Activated naive CD4-positive, alpha-beta T cell treated with Interleukin-2 at 50 U/mL for 16 hours (primary cell): ENCODE measurements at places on chromosomes 1 and 21.

DNA sequence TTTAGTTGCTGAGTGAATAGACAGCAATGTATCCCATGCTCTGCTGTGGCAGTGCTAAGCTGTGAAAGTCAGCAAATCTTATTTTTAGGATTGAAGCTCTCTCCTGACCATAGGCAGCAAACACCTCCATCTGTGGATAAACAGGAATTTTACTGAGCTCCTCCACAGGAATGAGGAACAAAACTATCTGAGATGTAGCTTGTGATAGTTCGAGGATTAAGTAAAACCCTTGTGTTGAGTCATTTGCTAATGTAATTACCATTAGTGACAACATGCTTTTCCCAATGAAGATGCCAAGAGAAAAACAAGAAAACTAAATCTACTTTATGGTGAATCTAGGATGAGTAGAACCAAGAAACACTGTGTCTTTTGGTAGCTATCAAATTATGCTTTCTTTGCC, 122.7 kb downstream of the CLEC20A start:
- DNase-seq, result no peak

DNA sequence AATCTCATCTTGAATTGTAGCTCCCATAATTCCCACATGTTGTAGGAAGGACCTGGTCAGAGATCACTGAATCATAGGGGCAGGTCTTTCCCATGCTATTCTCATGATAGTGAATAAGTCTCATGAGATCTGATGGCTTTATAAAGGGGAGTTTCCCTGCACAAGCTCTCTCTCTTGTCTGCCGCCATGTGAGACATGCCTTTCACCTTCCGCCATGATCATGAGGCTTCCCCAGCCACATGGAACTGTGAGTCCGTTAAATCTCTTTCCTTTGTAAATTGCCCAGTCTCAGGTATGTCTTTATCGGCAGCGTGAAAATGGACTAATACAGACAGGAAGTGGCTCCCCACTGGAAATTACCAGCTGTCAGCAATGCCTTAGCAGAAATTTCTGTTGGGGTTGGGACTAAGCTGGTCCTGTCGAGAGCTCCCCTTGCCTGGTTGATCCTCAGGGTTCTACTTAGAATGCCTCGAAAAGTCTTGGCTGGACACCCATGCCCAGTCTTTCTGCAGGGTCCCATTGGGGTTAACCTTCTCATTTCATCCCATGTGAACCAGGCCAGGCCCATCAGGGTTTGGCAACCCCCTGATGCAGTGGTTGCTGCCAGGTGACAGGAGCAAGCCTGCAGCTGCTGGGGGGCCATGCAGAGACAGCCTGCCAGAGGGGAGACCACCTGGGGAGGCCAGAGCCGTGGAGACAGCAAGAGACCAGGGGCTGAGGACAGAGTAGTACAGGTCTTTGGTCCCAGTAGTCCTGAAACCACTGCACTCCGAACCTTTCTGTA, 2.8 kb upstream of the ABCG1 start:
- DNase-seq, result no peak

DNA sequence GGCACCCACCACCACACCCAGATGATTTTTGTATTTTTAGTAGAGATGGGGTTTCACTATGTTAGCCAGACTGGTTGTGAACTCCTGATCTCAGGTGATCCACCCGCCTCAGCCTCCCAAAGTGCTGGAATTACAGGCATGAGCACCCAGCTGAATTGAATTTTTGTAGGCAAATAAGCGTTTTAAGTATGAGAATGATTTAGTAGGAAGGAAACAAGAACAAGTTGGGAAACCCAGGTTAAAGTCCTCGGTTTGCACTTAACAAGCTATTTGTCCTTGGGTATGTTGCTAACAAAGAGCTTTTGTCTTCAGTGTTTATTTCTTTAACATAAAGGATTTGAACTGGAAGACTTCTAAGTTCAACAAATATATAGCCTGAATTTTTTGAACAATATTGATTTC, 23.9 kb downstream of the BTF3L4 start:
- no peak for DNase-seq

- DNase-seq, result no peak
Observed at GRCh38 chr1:67991546-67991945, 58.9 kb downstream of the DIRAS3 start.

GRCh38 chr1:164586591-164586990, 27.6 kb downstream of the PBX1 start:
- DNase-seq, result no peak

- DNase-seq, result no peak
Observed at GRCh38 chr1:185351734-185352466, 34.9 kb upstream of the IVNS1ABP start.

DNA sequence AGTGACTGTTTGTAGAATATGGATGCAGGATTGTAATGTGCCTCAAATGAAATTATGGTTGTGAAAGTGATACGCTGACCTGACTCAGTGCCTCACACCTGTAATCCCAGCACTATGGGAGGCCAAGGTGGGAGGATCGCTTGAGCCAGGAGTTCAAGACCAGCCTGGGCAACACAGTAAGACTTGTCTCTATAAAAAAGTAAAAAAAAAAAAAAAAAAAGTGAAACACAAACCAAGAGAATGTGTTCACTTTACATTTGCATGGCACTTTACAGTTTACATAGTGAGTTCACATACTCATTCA, 2.0 kb downstream of the CAPN2 start:
- DNase-seq, result no peak

DNA sequence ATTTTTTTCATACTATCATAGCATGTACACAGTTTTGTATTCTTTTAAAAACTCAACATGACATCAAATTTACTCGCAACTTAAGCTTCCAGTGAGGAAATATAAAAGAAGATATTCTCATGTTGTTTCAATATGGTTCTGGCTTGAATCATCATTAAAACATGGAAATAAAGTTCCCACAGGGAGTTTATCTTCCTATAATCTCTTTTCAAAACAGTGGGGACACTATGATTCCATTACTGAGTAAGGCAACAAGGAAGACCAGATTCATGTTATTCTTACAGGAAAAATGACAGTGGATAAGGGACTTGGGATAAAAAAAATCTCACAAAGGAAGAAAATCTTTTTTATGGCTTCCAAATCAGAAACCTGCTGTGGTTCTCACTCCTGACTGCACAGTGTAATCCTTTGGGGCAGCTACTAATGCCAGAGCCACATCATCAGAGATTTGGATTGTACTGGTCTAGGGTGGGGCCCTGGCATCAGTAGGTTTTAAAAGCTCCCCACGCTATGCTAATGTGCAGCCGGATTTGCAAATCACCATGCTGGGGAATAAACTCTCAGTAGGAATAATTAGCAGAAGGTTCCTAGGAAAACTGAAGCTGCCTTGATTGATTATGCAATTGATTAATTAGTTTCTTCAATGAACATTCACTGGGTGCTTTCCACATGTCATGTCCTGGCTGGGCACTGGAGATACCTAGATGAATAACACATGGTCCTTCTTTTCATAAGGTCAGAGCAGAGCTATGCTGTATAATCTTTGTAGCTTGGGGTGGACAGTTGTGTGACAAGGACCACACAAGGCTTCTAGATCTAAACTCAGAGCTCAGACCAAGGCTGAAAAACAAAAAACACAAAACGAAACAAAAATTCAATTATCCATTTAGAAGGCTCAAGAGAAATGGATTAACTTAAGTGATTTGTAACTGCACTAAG, 71.1 kb upstream of the C8B start:
- DNase-seq, result no peak

- no peak for DNase-seq
Observed at GRCh38 chr1:76027341-76027740, 47.2 kb upstream of the ST6GALNAC3 start.

- DNase-seq, result peak; percentile 38
Observed at GRCh38 chr1:160767395-160768294, 28.3 kb upstream of the LY9 start.

DNA sequence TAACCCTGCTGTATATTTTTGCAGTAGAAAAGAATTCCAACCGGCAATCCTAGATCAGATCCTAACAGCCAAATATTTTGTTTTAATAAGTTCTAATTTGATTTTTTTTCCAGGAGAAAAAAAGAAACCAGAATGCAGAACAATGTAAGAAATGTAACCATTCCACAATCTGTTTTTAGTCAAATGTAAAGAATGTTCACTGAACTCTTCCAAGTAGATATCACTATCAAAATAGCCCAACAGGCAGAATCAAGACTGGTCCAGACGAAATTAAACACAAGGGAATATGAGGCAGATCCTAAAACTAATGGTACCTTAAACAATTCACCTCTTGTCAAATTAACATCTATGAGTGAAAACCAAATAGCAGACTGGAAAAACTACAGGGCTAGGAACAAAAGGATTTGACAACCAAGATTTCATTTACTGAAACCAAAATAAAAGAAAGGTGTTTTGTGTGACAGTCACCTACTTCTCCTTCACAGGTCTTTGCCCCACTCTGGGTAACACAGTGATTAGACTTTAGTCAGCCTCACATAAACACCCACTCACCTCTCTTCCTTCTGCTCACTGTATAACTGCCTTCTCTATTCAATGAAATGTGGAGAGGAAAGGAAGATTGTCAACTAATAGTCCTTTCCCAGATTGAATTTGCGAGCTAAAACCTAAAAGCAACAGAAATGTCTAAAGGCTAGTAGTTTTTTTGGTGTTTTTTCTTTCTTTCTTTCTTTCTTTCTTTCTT, 137.9 kb downstream of the FAF1 start:
- no peak for DNase-seq

- peak; percentile 44 for DNase-seq
Observed at GRCh38 chr1:213374369-213374768, 323.3 kb downstream of the RPS6KC1 start.

- DNase-seq, result no peak
Observed at GRCh38 chr1:15035236-15035635, 118.3 kb upstream of the TMEM51 start.

GRCh38 chr21:45318556-45319404, 31.1 kb upstream of the POFUT2 start:
- no peak for DNase-seq

GRCh38 chr1:210627755-210628154, 299.1 kb downstream of the HHAT start:
- no peak for DNase-seq

- no peak for DNase-seq
Observed at GRCh38 chr1:202010180-202011015, at the start of gene ELF3. Gene ELF3, plus strand, starts transcription at chr1:202010587. Its CDS starts 550 bp downstream, at chr1:202011137.

GRCh38 chr1:99919220-99919619, 50.6 kb upstream of the SLC35A3 start:
- no peak for DNase-seq

- no peak for DNase-seq
Observed at GRCh38 chr1:52041551-52042185, 8.1 kb upstream of the KTI12 start.

DNA sequence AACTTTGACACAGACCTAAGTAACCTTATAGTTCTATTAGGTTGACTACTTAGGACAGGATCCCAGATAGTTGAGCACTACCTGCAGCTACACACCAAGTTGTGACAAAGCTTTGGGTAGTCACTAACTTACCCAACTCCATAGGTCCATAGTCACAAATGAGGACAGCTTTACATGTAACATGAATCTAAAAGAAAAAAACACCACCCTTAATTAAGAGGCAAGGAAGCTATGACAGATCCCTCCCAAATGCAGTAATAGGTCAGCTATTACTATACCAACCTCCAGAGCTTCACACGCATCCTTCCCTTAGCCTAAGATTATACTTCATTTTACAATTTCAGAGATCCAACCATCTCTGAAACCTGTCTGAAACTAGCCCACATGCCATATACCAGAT, 12.7 kb upstream of the RAB42 start:
- DNase-seq, result no peak

- no peak for DNase-seq
Observed at GRCh38 chr1:186022184-186022583, 288.0 kb downstream of the HMCN1 start.

DNA sequence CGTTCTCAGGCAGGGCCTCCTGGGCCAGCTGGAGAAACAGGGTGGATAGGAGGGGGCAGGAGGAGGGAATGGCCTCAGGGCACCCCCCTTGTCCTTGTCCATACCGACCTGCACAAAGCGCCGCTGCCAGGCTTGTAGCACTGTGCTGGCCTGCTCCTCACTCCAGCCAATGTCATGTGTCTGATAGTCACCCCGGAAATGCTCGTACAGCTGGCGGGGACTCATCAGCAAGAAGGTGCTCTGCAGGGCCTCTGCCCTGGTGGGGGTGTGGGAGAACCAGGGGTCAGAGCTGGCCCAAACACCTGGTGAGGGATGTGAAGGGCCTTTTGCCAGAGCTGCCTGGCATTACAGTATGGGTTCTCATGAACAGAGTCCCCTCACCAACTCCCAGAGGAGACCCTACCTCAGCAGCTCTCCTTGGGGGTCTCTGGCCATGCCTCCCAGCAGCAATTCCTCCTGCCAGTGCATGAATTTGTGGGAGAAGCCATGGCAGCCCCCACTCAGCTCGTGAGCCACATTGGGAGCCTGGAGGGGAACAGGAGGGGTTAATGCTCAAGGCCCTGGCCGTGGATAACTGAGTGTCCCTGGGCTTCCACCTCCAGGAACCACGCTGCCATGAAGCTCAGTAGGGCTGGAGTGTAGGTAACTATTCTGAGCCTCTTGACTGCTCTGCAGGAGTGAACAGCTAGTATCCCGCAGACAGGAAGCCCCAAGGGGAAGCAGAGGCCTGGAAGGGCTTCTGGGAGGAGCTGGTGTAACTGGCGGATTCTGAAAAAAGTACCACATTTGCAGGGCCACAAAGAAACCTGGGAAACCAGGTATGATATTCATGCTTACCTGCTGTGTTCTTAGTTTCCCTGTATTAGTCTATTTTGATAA, 13.3 kb downstream of the PTCH2 start:
- DNase-seq, result no peak
